Stimulated activated CD4-positive, alpha-beta T cell treated with anti-CD3 and anti-CD28 coated beads, Interleukin-12 subunit alpha, Interleukin-12 subunit beta, amount 100 ng/mL, for 48 hours (primary cell): ENCODE measurements at places on chromosomes 1 and 21.
A peak's percentile ranks its signal among the peaks of the same experiment; 100 is the strongest.

DNA sequence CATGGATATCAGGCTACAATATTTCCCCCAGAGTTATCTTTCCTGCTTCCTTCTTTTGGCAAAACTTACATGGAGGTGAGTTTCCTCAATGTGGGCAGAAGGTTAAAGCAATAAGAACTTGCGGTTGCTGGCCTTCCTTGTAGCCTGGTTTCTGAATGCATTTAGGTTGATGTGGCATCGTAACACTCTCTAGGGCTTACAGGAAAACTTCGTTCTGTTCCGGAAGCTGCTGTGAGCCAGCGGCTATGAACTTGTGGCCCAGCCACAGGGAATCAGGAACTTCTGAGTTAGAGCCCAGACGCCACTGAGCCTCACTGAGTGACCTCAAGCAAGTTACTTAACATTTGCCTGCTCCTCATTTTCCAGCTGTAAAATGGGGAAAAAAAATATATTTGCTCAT lies 623.4 kb upstream of the ADAMTS5 start:
- no peak for DNase-seq

GRCh38 chr1:219876798-219877209 lies 51.6 kb downstream of the SLC30A10 start:
- no peak for DNase-seq

DNA sequence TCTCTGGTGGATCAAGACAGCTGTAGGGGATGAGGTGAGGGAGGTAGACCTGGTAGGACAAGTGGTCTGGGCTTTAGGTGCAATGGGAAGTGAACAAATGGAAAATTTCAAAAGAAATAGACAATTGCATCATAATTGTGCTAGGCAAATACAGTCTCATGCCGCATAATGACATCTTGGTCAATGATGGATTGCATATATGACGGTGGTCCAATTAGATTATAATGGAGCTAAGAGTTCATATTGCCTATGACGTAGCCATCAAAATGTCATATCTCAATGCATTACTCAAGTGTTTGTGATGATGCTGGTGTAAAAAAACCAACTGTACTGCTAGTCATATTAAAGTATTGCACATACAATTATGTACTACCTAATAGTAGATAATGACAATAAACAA lies 19.0 kb downstream of the KCNK2 start:
- DNase-seq, result no peak

- DNase-seq, result no peak
These were observed 13.0 kb downstream of the PCNX2 start for GRCh38 chr1:233282582-233282886.

DNA sequence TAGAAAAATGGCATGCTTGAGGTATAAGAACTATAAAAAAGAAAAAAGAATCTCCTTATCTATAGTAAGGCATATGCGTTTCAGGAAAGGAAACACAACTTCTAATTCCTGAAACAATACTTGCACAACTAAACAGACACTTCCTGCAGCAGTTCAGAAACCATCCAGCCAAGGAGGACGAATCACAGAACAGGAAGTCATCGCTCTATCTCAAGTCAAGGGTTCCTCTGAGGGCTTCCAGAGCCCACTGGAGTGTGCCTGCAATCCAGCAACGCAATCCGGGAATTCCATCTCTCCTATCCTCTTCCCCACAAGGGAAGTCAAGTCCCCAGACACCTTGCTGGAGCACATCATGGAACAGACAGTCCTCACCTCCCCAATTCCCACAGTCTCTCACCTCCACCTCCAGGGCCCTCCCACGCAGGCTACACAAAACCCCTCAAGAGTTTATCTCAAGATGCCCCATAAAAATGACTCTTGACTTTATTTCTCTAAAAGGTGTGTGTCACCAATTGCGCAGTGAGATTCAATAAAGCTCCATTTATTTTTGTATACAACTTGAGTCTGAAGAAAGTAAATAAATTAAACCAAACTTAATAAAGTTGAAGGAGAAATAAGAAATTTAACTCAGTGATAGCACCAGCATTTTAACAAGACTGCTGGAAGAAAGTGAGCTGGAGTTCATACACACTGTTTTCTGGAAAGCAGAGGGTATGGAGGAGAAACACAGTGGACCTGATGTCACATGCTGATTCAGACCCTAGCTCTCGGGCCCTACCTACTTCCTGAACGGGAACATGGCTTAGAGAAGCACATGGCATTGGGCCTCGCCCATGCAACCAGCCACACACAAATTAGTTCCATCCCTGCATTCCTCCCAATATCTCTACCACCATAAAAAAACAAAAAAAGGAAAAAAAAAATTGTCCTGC lies 39.9 kb downstream of the SIPA1L2 start:
- DNase-seq, result no peak

DNA sequence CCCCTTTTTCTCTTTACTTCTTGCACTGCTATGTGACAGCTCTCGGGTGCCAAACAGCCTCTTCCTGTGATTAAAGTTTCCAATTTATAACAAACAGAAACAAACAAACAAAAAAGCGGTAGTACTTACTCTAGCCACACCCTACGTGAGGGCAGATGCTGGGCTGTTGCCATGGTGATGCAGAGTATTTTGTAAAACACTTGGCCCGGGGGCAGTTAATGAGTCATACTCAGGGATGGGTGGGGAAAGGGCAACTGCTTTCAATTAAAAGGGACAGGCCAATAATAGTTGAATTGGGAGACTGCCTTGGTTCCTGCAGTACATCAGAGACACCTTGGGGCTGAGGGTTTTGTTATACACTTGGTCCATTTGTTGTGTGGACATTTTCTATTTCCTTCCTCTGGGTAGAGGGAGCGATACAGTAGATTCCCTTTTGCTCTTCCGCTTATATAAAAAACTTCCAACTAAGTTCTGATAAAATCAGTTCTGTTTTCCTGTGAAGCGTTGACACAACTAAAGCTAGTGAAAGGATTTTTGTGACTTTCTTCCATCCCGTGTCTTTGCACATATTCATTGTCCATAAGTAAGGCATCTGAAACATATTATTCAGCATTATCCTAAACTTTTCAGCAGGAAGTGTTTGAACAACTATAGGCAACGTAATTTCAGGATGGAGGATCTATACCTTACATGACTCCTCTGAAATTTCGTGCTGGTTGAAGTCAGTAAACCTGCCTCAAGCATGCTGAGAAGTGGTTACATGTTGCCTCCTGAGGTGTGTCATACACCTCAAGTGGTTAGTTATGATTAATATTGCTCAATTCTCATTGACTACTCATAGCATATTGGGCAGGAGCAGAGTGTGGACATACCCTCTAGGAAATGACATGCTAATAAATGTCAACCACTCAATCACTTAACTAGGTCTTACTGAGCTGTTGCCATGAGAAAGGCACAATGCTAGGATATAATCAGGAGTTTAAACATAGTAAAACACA lies 36.7 kb upstream of the THEM4 start:
- DNase-seq, result peak; percentile 63

DNA sequence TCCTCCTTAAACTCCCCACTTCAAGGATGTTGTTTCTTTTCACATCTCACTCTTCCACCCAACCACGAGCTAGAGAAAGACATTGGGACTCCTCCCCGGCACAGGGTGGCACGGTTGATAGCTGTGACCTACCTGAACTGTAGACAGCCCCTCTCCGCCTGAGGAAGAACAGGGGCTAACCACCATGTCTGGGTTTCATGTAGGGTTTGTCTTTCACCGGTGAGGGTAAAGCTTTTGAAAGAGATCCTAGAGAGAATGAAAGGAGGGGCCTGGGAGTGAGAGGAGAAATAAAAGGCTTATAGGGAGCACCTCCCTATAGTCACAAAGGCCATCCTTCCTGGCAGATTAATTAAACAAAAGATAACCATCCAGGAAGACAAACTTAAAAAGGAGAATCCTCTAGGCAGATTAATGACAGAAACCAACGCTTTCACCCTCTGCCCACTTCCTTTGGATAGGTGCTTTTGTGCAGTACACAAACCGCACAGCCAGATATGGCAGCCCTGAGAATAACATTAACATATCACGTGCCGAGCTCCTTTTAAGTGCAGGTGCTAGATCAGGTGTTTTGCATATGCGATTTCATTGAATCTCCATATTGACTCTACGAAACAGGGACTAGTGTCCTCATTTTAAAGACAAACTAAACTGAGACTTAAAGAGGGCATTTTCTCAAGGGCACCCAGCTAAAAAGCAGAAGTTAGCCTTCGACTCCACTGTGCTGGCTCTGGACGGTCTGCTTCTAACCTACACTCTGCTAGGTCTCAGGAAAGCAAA lies 178.1 kb upstream of the RUNX1 start:
- DNase-seq, result no peak
